Hepatocyte (in vitro differentiated cells): ENCODE measurements at places on chromosomes 2 and 18. TPM values are rescaled to one million over a fixed set of nuclear protein-coding genes. Genes with fewer than 3 reads are reported as not detected.

The RMDN2 gene
- polyA plus RNA-seq = 7.8 and 9.3 TPM in 2 replicates

The GPR39 gene
- 8.2 and 11.1 TPM in 2 replicates for polyA plus RNA-seq

The ARL6IP6 gene
- 18.2 and 21.1 TPM in 2 replicates for polyA plus RNA-seq

The LRRTM4 gene
- polyA plus RNA-seq = 0.23 and 0.44 TPM in 2 replicates

The UGT1A8 gene
- not detected in 2 replicates for polyA plus RNA-seq

DNA sequence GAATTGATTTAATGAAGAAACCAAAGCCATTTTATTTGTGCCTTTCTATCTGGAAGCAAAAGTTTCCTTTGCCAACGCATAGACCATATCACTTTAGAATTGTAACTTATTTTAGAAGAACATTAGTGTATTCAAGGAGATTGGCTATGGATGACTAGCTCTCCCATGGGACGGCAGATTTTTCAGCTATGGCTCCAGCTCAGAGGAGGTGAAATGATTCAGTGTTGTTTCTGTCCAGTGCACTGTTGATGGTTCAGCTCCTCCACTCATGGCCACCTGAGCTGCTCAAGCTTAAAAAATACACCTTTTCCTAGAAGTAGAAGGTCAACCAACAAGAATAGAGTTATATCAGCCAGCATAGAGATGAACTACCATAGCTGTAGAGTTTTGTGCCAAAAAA, 1597.5 kb upstream of the PIK3C3 start:
- H3K36me3 ChIP-seq = no peaks in the 10 kb centered on the region
- H3K4me3 ChIP-seq = no peak overlapping the region
- H3K27me3 ChIP-seq = no peaks in the 10 kb centered on the region
- H3K4me1 ChIP-seq = no peaks in the 10 kb centered on the region

GRCh38 chr2:34098256-34098655, 499.2 kb upstream of the FAM98A start:
- no peaks in the 10 kb centered on the region for H3K36me3 ChIP-seq
- no peak overlapping the region for H3K27ac ChIP-seq
- peaks cover 3% of the 10 kb centered on the region for H3K4me1 ChIP-seq
- H3K4me3 ChIP-seq = no peak overlapping the region
- no peak for DNase-seq
- H3K27me3 ChIP-seq = no peaks in the 10 kb centered on the region

GRCh38 chr2:179049203-179049545, 763 bp downstream of the CCDC141 start:
- H3K4me1 ChIP-seq = peaks cover 30% of the 10 kb centered on the region
- peak overlapping the region; percentile 85 for H3K27ac ChIP-seq
- no peak for DNase-seq
- H3K27me3 ChIP-seq = no peaks in the 10 kb centered on the region
- peak overlapping the region; percentile 10 for H3K4me3 ChIP-seq
- H3K36me3 ChIP-seq = no peaks in the 10 kb centered on the region

- H3K27me3 ChIP-seq = no peaks in the 10 kb centered on the region
- H3K36me3 ChIP-seq = no peaks in the 10 kb centered on the region
- no peak overlapping the region for H3K4me3 ChIP-seq
- DNase-seq = no peak
- H3K27ac ChIP-seq = no peak overlapping the region
Measured at GRCh38 chr2:195513119-195513518, 143.9 kb upstream of the SLC39A10 start.

DNA sequence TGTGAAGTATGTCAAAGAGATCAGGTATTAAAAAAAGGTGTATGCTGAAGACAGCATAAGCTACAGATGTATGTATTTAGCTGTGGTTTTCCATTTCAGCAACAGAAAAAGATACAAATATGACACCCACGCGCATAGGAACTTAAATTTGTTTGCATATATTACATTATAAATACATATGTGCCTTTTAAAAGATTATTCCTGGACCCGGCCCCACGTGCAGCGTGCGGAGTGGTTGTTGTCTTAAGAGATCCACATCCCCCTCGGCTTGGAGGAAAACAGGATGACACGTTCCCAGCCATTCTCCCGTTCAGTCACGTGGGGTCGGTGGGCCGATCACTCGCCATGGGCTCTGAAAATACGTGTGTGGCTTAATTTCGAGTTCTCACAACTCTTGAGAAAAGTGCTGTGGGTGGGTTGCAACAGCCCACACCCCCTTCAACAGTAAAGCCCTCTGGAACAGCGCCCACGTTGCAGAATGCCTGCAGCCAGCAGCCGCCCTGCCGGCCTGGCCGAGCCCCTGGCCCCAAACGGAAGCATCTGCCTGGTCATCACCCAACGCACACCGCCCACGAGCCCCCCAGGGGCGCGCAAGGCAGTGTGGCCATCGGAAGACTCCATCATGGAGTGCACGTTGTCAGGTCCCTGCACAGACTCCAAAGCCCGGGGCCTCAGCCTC, 18.6 kb upstream of the KCNG2 start:
- H3K27me3 ChIP-seq = no peaks in the 10 kb centered on the region
- no peaks in the 10 kb centered on the region for H3K4me1 ChIP-seq
- DNase-seq = no peak

GRCh38 chr2:231929961-231930592, 3.9 kb upstream of the NPPC start:
- no peak for DNase-seq
- H3K4me3 ChIP-seq = no peak overlapping the region
- peaks cover 45% of the 10 kb centered on the region for H3K27me3 ChIP-seq
- peaks cover 15% of the 10 kb centered on the region for H3K4me1 ChIP-seq

DNA sequence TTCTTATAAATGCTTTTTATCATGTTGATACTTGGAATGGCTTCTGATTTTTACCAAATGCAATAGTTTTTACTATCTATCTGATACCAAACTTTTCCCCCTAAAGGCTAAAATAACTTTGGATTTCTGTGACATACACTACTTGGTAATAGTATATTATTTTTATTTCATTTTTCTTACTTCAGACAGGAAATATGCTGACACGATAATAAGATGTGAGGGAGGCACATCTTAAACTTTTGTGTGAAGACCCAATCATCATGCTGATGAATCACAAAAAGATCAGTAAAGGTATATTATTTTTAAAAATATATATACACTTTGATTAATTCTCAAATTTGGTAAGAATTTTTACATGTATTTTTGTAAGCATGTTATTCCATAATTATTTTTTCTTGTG, 122.8 kb downstream of the TGIF1 start:
- no peaks in the 10 kb centered on the region for H3K27me3 ChIP-seq
- DNase-seq = no peak
- no peaks in the 10 kb centered on the region for H3K36me3 ChIP-seq
- no peak overlapping the region for H3K4me3 ChIP-seq
- H3K4me1 ChIP-seq = no peaks in the 10 kb centered on the region

- no peak overlapping the region for H3K4me3 ChIP-seq
- no peak overlapping the region for H3K27ac ChIP-seq
- no peaks in the 10 kb centered on the region for H3K27me3 ChIP-seq
- H3K36me3 ChIP-seq = no peaks in the 10 kb centered on the region
- no peak for DNase-seq
Measured at GRCh38 chr2:136008205-136008865, 22.9 kb upstream of the DARS1 start.

- no peaks in the 10 kb centered on the region for H3K27me3 ChIP-seq
- no peak overlapping the region for H3K4me3 ChIP-seq
- no peak for DNase-seq
- H3K4me1 ChIP-seq = no peaks in the 10 kb centered on the region
Measured at GRCh38 chr2:41119489-41119888, 667.6 kb upstream of the SLC8A1 start.

DNA sequence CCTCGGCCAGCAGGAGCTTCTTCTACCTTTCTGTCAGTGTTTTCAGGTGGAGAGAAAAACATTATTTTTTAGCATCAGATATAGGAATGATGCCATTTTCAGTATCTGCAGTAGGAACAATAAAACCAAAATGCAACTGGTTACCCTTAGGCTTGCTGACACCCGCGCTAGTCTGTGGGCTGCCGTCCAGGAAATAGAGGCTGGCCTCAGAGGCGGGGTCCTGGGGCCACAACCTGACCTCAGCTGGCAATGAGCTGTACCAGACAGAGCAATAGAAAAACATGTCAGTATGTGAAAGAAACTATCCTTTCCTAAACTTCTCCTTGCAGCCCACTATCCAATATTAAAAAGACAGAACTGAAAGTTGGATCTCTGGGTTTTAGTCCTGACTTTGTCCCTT, 4.6 kb upstream of the ST6GAL2 start:
- no peak overlapping the region for H3K27ac ChIP-seq
- H3K4me3 ChIP-seq = no peak overlapping the region
- H3K36me3 ChIP-seq = no peaks in the 10 kb centered on the region

DNA sequence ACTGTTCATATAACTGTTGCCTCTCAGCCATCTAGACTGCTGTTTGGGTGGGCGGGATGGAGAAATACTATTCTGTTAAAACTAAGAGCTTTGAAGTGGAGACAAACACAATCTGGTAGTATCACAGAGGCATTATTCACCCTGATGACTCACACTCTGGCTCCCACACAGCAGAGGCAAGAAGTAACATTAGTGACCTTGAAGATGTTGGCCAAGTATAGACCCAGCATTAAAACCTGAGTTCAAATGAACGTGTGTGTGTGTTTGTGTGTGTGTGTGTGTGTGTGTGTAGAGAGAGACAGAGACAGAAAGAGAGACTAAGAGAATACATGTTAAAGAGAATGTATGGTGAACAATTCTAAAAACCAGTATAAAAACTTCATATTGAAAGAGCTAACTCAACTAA, 22.5 kb upstream of the ACVR1 start:
- no peaks in the 10 kb centered on the region for H3K27me3 ChIP-seq
- no peaks in the 10 kb centered on the region for H3K36me3 ChIP-seq
- peaks cover 6% of the 10 kb centered on the region for H3K4me1 ChIP-seq
- peak; percentile 56 for DNase-seq
- H3K27ac ChIP-seq = no peak overlapping the region

DNA sequence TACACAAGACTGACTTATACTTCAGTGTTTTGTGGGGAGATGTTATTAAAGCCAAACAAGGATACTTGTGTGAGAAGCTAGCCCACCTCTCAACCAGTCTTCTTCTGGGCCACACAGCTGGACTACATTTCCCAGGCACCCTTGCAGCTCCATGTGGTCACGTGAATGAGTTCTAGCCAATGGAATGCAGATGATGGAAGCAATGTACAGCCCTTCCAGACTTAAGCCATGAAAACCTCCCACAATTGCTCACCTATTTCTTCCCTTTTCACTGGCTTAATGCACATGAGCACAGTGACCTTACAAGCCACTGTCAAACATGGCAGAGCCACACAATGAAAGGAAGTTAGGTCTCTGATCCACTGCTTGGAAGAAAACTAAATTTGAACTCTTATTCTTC, 20.4 kb upstream of the FEZ2 start:
- no peaks in the 10 kb centered on the region for H3K27me3 ChIP-seq
- peak; percentile 69 for DNase-seq
- no peaks in the 10 kb centered on the region for H3K36me3 ChIP-seq
- no peak overlapping the region for H3K27ac ChIP-seq
- H3K4me1 ChIP-seq = peaks cover 12% of the 10 kb centered on the region

DNA sequence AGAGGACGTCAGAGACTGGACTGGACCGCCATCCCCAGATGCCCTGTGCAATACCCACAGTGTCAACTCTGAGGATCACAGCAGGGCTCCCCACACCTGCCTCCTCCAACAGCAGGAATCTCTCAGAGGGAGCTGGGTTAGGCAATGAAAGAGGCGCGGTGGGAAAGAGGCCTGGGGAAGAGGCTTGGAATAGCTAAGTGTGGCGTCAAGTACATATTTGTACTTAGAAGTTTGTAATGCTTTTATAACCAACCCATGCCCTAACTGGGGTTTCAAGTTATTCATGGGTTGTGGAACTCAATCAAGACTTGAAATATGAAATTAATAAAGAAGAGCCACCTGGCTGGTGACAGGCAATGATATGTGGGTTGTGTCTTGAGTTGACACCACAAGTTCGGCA, 28.7 kb downstream of the CYP26B1 start:
- H3K36me3 ChIP-seq = no peaks in the 10 kb centered on the region
- H3K4me1 ChIP-seq = peaks cover 10% of the 10 kb centered on the region
- H3K27ac ChIP-seq = no peak overlapping the region
- H3K4me3 ChIP-seq = no peak overlapping the region
